Endothelial cell (in vitro differentiated cells): ENCODE measurements at places on chromosomes 7 and 10.

- peak; percentile 55 for DNase-seq
These were observed 59.0 kb downstream of the PALD1 start for GRCh38 chr10:70537398-70538194.

DNA sequence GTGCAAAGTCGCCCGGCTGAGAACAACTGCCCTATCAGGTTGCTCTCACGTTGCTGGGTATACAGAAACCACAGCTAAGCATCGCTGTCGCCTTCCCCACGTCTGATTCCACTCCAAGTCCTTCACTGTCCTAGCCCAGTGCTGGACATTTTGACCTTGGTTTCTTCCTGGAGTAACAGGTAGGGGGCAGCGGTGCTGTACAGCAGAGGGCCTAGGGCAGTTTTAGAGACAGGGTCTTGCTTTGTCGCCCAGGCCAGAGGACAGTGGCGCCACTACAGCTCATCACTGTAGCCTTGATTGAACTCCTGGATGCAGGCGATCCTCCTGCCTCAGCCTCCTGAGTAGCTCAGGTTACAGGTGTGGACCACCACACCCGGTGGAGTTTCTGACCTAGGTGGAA is 2.6 kb downstream of the CLDN15 start:
- peak; percentile 52 for DNase-seq

- no peak for DNase-seq
These were observed 427.8 kb upstream of the LRGUK start for GRCh38 chr7:133699386-133699785.

- no peak for DNase-seq
These were observed 47.9 kb downstream of the EXOC4 start for GRCh38 chr7:133300811-133301210.

GRCh38 chr10:66642217-66642616 is 283.6 kb upstream of the LRRTM3 start:
- DNase-seq, result no peak

DNA sequence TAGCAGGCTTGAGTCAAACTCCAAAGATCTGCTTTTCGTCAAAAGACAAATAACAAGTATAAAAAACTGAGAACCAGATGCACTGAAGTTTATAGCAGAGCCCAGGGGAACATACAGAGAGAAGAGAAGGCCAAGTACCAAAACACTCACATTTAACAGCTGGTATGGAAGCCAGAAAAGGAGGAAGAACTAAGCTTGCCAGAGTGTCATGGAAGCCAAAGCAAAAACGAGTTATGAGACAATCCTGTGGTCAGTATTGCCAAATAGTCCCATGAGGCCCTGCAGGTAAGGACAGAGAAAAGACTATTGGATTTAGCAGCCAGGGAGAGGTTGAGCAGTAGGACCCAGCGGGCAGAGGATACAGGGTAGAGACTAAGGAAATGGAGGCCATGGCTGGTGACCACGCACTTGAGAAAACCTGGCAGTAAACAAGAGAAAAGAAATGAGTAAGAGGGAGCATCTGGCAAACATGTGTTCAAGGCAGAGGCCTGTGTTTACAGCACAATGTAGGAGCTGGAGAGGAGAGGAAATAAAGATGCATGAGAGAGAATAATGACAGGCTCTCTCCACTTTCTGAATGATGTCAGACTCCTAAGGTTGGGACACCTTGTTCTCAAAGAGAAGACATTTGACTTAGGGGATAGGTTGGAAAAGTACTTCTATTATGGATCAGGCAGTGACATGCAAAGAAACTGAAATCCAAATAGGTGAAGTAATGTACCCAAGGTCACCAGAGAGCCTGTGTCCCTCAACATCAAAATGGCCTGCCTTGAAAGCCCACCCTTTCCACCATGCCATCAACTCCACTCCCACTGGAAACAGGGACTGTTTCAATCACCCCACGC is 9.1 kb downstream of the CREB3L2 start:
- no peak for DNase-seq

GRCh38 chr7:66957595-66958290 is 36.7 kb downstream of the TMEM248 start:
- no peak for DNase-seq

DNA sequence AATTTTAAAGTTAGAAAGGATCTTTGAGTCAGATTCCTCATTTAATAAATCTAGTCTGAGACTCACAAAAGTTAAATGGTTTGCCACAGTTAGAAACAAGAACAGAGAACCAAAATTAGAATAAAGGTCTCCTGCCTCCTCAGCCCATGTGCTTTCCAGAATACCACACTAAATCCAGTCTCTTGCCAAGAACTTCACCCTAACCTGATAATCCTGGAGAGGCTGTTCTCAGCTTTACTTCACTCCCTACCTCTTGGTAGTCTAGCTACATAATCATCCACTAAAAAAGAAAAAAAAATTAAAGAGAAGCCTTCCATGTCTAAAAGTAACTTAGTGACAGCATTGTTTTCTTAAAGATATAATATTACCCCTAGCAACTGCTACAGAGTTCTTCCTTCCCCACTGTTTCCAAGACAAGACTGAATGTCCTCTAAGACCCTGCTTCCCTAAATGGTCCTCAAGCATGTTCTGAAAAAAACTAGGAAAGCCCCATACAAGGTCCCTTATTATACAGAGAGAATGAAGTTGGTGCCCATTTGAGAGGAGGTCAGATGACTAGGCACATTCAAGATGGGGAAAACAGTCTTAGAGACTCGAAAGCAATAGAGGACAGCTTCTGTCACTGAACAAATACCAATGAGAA is 56.8 kb downstream of the ZNF438 start:
- no peak for DNase-seq

DNA sequence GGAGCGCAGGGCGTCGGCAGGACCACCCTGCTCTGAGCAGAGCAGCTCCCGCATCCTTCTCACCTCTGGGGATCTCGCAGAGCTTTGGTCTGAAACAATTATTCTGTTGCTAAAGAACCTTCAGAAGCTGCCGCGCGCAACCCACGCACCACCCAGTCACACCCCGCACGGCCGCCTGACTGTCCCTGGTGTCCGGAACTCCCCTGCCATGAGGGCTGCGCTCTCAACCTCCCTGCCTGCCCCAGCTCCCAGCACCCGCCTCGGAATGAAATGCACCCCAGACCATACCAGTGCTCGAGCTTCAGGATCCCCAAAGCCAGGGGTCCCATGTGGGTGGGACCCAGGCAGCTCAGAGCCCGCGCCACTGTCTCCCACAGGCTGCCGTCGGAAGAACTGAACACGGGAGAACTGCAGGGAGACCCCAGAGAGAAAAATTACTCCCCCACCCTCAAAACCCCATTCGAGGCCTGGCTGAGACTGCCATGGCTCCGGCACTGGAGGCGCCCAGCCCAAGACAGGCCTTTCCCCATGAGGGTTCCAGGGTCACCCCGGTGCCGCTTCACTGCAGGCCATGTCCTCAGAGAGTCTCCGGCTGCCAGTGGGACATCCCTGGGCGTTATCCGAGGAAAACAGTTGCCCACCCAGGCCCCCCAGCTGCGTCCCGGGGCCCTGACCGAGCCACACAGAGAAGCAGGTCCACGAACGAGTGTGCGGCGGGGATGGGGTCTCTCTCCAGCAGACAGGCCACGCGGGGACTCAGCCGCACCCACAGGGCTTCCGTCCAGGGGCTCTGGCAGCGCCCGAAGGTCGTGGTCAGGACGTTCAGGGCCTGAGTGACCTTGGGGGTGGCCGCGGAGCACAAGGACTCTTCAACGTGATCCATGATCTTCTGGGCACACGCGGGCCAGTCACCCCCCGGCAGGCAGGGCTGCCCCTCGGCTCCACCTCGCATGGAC is 12.1 kb downstream of the BRAT1 start:
- no peak for DNase-seq

GRCh38 chr10:132765435-132765834 is 20.5 kb downstream of the NKX6-2 start:
- no peak for DNase-seq

DNA sequence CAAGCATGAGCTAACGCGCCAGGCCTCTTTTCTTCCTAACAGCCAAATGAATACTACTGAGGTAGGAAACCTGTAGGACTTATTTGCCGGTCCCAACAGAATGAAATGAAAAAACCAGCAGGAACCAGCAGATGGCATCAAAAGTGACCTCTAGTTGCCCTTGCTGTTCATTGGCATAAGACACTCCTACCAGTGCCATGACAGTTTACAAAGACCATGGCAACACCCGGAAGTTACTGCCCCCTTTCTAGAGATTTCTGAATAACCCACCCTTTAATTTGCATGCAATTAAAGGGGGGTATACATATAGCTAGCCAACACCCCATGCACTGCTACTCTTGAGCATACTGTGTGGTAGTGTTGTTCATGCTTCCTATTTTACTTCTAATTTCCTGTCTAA is 65.2 kb downstream of the ATE1 start:
- DNase-seq, result no peak

- DNase-seq, result no peak
These were observed 229.3 kb downstream of the MAD1L1 start for GRCh38 chr7:2003451-2003930.

GRCh38 chr10:32947586-32947985 is 10.4 kb downstream of the ITGB1 start:
- no peak for DNase-seq

DNA sequence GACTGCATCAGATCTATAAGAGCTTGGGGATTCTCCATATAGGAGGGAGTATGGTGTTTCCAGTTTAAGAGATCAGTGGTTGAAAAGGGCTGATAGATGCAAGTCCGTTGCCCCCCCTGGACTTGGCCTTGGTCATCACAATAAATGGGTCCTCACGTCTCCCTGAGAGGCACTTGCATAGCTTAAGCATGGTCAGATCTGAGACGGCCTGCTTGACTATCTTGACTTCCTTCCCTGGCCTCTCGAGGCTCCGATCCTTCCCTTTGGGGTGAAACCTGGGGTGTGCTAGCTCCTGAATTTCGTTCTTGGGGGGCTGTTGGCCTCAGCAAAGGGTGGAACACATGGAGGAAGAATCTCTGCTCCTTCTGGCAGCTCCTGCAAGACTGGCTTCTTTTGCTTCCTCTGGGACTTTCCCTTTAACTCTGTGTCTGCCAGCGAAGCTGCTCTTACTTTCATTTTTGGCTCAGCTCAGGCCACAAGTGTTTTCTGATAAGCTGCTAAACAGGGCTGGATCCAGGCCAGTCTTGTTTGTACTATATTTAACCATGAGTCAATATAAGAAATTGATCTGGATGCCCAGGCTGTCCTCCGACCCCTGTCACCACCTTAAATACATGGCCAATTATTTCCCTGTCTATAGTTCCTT is 11.2 kb upstream of the ZNF485 start:
- DNase-seq, result no peak

- DNase-seq, result no peak
These were observed 147.8 kb upstream of the KLF14 start for GRCh38 chr7:130881799-130882141.

DNA sequence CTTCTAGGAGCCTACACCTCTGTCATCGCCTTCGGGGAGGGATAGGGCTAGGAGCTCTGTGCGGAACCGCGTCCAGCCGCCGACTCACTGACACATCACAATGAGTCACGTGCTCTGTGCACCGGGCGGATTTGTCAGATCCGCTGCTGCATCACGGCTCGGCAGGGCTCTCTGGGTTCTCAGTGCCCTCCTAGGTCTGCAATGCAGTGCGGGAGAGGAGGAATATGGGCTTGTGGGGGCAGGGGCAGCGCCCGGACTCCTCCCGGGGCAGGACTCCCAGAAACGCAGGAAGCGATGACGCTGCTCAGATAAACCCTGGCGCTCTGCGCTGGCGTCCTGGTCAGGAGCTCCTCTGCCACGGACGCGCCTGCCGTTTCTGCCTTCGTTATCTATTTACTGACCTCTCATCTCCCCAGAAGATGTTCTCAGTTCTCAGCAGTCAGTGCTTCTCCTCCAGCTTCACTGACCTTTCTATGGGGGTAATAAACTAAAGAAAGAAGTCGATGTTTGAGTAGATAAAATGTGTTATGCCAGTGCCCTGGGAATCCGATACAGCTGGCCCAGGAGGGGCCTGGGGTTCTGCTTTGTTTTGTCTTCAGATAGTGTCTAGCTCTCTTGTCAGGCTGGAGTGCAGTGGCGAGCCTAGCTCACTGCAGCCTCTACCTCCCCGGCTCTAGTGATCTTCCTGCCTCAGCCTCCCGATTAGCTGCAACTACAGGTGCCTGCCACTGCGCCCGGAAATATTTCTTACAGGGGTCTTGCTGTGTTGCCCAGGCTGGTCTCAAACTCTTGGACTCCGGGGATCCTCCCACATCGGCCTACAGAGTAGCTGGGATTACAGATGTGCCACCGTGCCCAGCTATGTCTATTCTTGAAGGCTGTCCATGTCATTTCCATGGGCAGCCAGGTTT is 22.8 kb upstream of the ITGB1 start:
- peak; percentile 68 for DNase-seq

- no peak for DNase-seq
These were observed 722 bp downstream of the DENND10 start for GRCh38 chr10:119104654-119105015.

- DNase-seq, result no peak
These were observed 226.6 kb upstream of the RHOBTB1 start for GRCh38 chr10:61170594-61170993.

- no peak for DNase-seq
These were observed 30.3 kb downstream of the FOXL3 start for GRCh38 chr7:320297-320696.

- no peak for DNase-seq
These were observed 42.6 kb upstream of the LRRC4 start for GRCh38 chr7:128073671-128074310.

- DNase-seq, result no peak
These were observed 36.0 kb upstream of the DLD start for GRCh38 chr7:107854989-107855388.

DNA sequence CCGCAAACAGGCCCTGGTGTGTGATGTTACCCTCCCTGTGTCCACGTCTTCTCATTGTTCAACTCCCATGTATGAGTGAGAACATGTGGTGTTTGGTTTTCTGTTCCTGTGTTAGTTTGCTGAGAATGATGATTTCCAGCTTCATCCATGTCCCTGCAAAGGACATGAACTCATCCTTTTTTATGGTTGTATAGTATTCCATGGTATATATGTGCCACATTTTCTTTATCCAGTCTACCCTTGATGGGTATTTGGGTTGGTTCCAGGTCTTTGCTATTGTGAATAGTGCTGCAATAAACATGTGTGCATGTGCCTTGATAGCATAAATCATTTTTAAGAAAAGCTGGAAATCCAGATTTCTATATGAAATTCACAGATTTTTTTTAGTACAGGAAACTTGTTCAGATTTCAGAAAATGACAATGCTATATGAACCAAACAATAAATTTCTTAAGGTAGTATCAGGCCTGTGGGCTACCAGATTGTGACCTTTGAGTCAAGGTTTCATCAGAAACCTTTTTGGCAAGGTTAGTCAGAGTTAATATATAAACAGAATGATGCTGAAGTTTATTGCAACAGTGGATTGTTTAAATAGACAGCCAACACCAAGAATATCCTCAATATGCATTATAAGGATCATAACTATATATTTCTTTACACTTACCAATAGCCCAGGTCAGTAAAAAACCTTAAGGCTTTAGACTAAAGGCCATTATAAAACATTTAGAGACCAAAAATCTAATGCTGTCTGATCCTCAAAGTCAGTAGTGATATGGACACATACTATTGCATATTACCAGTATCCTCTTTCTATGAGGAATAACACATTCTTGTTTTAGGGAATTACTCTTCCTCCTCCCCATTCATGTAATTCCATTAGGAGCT is 68.7 kb upstream of the PAPSS2 start:
- DNase-seq, result no peak
